ENCODE measurements at places on chromosomes 7 and 10. TPM values are rescaled to one million over a fixed set of nuclear protein-coding genes. Genes with fewer than 3 reads are reported as not detected.
A peak's percentile ranks its signal among the peaks of the same experiment; 100 is the strongest.

The CCDC172 gene
- total RNA-seq: not detected

The CPA4 gene
- total RNA-seq: 38.7 TPM

The GLCCI1 gene
- 4.6 TPM for total RNA-seq

The TMEM176A gene
- not detected for total RNA-seq

The MLXIPL gene
- 79.4 TPM for total RNA-seq

The NCF1 gene
- total RNA-seq: 0.27 TPM

The CDK1 gene
- 104 TPM for total RNA-seq

The CYP2C19 gene
- total RNA-seq: not detected

The CRYGN gene
- total RNA-seq: not detected

DNA sequence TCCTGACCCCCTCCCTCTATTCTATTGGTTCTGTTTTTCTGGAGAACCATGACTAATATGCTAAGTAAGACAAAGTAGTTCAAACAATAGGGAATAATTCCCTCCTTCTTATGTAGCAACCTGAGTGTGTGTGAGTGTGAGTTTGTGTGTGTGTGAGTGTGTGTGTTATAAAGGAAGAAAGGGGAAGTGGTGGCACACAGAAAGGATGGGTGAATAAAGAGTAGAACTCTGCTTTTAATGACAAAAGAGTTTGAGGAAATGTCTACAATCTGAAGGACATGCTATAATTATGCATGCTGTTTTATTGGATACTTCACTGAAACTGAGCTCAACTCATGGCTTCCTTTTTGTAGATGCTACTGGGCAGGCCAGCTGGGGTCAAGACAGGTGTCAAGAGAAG, 489.5 kb downstream of the REEP3 start:
- no peak for DNase-seq

GRCh38 chr10:126511917-126512479, 123.7 kb upstream of the ADAM12 start:
- DNase-seq: no peak

DNA sequence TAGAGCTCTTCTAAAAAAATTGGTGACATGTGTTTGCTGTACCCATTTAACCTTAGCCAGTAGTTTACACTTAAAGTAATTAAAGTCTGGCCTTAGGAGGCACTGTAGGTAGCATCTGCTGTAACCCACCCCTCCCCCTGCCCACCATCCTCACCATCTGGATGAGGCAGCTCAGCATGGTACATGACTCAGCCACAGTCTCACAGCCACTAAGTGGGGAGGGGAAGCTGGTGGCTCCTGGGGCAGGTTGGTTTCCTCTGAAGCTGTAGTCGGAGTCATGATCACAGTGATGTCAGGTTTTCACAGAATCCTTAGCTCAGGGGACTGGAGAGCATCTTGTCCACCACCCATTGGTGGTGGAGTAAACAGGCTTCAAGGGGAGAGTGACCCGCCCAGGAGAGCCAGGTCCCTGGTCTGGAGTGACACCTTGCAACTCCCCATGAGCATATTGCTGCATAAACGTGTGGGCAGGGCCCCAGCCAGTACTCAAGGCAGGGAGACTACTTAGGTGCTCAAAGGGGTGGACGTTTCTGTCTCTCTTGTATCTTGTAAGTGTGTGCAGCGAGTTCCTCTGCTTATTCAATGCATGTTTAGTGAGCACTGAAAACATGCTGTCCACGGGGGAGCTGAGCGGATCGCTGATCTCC, 125.9 kb downstream of the GRK5 start:
- DNase-seq: no peak

- no peak for DNase-seq
These were observed 25.8 kb upstream of the PLPP4 start for GRCh38 chr10:120431251-120431651.

DNA sequence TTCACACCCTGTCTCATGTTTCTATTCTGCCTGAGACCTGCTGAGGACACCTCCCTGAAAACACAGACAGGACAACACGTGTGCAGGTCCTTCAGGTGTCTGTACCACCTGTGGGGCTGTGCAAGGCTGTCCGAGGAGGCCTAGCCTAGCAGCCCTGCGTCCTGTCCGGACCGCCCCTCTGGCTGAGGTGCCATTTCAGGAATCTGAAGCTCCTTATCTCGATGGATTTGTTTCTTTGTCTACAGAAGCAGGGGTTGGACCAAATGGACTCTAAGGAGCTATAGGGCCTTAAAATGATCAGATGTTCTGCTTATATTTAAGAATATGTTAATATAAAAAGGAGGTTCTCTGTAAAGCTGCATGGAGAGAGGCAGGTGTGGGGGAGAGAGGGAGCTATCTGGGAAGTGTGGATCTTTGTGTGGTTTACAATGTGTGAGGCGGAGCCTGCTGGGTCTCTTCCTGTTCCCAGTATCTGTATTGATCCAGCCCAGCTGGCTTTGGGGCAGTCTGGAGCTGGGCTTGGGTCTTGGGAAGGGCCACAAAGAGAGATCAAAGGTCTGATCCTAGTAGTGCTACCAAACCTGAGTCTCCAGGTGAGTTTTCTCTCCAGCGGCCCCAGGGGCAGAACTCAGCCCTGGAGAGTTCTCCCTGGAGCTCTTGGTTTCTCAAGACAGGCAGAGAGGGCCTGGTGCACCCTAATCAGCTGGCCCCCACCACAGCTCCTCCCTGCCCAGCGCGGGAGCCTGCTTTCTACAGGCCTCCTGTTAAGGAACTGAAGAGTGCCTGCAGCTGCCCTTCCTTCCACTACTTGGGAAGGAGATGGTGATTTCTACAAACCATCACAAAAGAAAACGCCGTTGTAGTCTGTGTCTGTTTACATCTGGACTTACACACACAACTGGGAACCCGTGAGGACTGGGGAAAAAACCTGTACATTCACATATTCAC, 3.4 kb upstream of the MNX1 start:
- no peak for DNase-seq

DNA sequence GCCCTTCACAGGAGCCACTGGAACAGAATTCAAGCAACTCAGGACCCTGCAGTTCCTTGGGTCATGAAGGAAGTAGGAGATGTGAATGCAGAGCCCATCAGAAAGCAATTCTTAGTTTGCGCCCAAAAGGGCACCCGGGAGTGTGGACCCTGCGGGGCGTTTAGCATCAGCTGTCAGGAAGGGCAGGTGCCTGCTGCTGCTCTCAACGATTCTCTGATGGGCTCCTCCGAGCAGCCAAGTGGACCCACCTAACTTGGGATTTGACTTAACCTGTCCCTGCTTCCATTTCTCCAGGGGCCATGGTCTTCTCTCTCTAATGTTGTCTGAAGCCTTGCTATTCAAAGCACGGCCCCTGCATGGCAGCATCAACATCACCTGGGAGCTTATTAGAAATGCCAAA, 17.1 kb downstream of the CPA5 start:
- DNase-seq: no peak

DNA sequence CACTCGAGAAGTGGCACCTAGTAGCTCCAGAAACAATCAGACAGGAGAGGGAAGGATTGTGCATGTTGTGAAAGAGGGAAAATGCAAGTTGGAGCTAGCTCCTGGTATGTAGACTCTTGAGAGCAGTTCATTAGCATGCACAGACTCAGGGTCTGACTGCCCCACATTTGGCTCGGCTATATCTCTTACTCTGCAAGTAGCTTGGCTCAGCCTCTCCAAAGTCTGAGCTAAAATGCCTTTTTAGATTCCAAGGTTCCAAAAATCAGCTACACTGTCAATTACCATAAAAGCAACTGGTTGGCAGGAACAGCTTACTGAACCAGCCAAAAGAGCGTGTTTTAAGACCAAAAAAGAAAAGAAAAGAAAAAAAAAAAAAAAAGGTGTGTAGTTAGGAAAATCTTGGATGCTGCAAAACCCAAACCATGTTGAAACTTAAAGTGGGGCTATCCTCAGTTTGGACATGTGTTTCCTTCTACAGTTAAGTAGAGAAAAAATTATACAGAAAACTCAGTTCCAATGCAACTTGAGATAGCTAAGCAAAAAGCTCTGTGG, 65.5 kb downstream of the MKX start:
- no peak for DNase-seq

DNA sequence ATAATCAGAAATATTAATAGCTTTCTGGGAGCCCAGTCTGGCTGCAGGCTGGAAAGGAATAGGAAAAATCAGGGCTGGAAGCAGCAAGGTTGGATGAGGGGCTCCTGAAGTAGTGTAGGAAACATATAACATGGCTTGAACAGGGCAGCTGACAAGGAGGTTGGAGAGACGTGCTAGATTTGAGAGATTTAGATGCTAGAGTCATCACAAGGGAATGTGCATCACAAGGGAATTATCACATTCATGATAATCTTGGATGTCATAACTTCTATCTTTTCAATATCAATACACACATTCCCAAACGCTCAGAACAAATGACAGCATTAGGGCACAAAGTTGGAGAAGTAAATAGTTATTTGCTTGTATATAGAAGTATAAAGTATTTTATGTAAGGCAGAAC, 120.9 kb upstream of the EGFR start:
- no peak for DNase-seq

GRCh38 chr10:67697724-67698131, 1.7 kb upstream of the CTNNA3 start:
- DNase-seq: peak; percentile 41

DNA sequence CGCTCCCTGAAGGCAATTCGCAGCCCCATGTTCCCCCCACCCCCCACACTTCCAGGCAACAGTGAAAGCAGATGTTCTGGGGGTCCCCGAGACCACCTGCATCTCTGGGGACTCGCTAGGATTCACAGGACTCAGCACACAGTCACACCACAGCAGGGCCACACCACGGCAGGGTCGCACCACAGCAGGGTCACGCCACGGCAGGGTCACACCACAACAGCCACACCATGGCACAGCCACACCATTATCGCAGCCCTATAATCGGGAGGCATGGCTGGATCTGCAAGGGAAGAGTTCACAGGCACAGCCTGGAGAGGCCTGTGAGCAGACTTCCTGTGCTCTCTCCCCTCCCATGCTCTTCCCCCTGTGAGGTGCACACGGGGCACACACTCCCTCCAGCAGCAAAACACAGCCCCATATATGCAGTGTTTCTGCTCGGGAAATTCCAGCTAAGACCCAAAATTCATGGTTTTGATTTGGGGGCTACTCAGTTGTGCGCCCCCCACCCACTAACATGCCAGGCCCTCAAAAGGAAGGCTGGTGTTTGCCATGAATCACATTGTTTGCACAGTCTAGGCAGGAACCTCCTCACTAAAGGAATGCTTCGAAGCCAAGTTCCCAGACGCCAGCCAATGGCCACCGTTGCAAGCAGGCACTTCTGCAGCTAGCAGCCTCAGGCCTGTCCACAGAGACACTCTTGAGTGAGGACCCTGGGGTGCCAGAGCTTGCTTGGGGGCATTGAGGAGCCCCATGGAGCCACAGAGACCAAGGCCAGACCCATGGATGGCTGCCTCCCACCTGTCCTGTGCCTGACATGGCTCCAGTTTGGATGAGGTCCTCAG, 7.0 kb upstream of the DPYSL4 start:
- no peak for DNase-seq

GRCh38 chr7:2031451-2031845, 201.3 kb downstream of the MAD1L1 start:
- no peak for DNase-seq

- no peak for DNase-seq
These were observed 6.0 kb upstream of the HMX3 start for GRCh38 chr10:123129618-123130271.

DNA sequence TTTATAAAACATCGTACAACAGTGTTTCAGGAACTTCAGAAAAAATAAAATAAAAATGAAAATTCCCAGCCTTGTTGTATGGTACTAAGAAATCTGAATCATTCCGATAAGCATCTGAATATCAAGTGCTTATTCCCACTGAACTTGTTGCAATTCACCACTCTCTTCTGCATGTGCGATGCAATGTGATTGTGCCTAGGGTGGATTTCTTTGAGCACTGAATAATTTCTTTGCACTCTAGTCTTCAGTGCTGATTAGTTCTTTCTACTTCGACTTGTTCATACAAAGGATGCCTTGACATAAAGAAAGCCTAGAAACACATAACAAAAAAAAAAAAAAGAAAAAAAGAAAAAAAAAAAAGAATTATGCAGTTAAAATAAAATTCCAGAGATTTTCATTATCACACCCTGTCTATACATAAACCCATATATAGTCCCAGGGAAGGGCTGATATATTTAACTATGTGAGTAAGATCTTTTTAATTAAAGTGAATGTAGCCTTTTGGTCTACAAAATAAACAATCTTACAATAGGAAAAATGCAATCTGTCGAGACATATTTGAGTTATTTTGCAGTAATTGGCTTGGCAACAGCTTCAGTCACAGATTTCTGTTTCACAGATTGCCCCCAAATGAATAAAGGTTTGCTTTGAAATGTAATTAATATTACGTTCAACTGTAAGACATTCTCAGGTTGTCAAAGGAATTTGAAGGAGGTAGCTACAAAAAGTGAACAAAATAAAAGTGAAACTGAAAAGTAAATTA, 1118.9 kb upstream of the CELF2 start:
- no peak for DNase-seq

DNA sequence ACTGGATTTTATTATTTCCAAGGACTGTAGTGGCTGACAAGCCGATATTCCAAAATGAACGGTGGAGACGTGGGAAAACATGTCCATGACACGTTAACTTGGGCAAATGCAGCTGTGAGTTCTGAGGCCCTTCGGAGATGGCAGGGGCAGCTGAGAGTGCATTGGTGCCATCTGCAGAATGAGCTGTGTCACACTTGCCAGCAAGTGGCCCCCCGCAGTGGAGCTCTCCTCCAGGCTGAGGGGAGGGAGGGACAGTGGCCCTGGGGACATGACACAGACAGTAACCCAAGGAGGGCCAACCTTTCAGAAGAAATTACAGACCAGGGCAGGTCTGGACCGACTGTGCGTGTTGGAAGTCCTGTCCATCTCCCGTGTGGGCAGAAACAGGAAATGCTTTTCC, 139.4 kb downstream of the SVIL start:
- no peak for DNase-seq

- no peak for DNase-seq
These were observed 972.5 kb downstream of the LRMDA start for GRCh38 chr10:76403912-76404311.

GRCh38 chr10:90227217-90227656, 525.8 kb downstream of the KIF20B start:
- peak; percentile 99 for DNase-seq

GRCh38 chr7:67758551-67758950, 761.9 kb downstream of the TYW1 start:
- DNase-seq: no peak

GRCh38 chr7:711922-712380, 14.5 kb upstream of the DNAAF5 start:
- DNase-seq: no peak

DNA sequence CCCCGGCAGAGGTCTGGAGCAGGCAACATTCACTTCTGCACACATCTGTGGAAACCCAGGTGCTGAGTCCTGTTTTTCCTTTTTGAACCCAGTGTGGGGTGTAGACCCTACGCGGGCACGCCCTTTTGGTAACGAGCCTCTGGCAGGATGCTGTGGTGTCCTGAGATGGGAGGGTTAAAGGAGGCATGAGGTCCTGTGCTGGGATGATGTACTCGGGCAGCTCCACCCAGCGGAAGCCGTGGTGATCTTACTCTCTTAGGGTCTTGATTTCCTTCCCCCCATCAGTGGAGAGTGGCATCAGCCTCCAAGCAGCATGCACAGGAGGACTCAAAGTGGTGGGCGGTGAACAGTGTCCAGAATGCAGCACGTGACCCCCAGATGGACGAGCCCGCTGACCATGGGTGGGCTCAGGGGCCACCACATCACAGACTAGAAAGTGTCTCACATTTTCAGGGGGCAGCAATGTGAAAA, 148.6 kb downstream of the DNAJB6 start:
- DNase-seq: no peak

GRCh38 chr7:78329001-78329655, 530.6 kb downstream of the PHTF2 start:
- no peak for DNase-seq

- DNase-seq: no peak
These were observed 23.1 kb upstream of the JAZF1 start for GRCh38 chr7:28203508-28204240.
